ENCODE measurements at places on chromosomes 11 and 22. TPM values are rescaled to one million over a fixed set of nuclear protein-coding genes. Genes with fewer than 3 reads are reported as not detected.

The ALKBH3 gene
- 29.0 TPM for total RNA-seq

The MS4A12 gene
- not detected for total RNA-seq

The AIFM3 gene
- 2.2 TPM for total RNA-seq

- DNase-seq: no peak
- no peak overlapping the region for H3K27ac ChIP-seq
- H3K4me1 ChIP-seq: peaks cover 7% of the 10 kb centered on the region
Observed at GRCh38 chr11:63833048-63833447, 5.9 kb upstream of the MARK2 start.

- no peaks in the 10 kb centered on the region for H3K36me3 ChIP-seq
- no peak overlapping the region for H3K4me3 ChIP-seq
- DNase-seq: no peak
- no peaks in the 10 kb centered on the region for H3K4me1 ChIP-seq
- H3K27me3 ChIP-seq: no peaks in the 10 kb centered on the region
- no peak overlapping the region for H3K27ac ChIP-seq
Observed at GRCh38 chr11:103699216-103699615, 337.2 kb upstream of the DDI1 start.

DNA sequence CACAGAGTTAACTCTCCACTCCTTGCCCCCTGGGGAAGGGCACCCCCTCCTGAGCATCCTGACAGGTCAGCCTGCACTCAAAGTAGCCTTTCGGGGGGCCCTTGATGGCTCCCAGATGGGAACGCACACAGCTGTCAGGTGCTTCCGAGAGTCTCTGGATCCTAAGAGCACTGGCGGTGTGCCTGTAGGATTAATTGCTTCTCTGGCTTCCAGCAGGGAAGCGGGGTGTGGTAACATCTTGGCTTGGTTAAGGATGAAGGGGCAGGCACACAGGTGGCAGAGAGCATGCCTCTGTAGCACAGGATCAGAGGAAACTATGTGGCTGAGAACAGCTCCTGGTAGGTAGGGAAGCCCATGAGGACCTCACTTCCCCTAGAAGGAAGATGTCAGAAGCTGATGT, 199.8 kb downstream of the MIAT start:
- no peaks in the 10 kb centered on the region for H3K4me1 ChIP-seq
- no peaks in the 10 kb centered on the region for H3K27me3 ChIP-seq
- no peak for DNase-seq
- H3K36me3 ChIP-seq: no peaks in the 10 kb centered on the region
- no peak overlapping the region for H3K27ac ChIP-seq
- no peak overlapping the region for H3K4me3 ChIP-seq

DNA sequence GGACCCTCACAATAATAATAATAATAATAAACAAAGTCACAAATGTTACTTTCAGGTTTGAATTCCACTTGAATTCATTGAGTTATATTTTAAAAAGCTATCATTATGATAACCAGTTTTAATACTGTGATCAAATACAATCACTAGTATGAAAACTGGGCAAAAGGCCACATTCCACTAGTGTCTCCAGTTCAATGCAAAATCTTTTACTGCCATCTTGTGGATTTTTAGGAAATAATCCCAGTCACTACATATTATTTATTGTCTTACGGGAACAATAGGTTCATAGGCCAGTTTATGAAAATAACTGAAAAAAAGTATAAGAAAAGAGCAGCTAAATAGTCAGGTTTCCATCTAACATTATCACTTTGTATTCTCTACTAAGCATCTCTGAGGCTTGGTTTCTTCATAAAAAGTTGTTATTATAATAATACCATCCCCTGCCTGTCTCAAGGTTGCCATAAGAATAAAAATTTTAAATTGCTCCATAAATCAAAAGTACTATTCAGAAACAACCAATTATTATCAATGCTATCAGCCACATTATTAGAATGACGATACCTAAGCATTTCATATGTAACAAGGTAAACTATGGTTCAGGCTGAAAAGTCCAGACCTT, 533.9 kb upstream of the CCDC90B start:
- no peak overlapping the region for H3K27ac ChIP-seq
- H3K36me3 ChIP-seq: no peaks in the 10 kb centered on the region
- DNase-seq: no peak

DNA sequence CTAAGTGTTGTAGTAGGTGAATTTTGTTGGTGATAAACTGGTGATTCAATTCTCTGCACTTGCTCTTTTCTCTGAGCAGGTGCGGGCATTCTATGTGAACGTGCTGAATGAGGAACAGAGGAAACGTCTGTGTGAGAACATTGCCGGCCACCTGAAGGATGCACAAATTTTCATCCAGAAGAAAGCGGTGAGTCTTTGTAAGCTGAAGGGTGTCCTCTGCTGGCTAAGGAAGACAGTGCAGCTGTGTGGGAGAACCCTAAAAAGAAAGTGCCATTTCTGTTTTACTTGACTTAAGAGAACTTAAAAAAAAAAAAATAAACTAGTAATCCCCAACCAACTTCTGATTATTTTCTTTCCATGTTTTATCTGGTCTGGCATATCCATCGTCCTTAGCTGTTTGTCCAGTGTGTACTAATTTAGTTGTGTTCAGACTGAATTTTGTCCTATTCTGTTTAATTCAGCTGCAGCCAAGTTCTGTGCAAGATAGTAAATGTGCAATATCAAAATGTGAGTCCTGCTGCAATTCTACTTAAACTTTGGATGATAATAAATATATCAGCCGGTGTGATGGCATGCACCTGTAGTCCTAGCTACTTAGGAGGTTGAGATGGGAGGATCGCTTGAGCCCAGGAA, 29.6 kb downstream of the CAT start:
- DNase-seq: no peak
- H3K27ac ChIP-seq: no peak overlapping the region
- H3K4me3 ChIP-seq: no peak overlapping the region
- H3K4me1 ChIP-seq: no peaks in the 10 kb centered on the region
- H3K27me3 ChIP-seq: no peaks in the 10 kb centered on the region
- H3K36me3 ChIP-seq: peaks cover 19% of the 10 kb centered on the region

GRCh38 chr11:2190657-2191471, 19.2 kb upstream of the TH start:
- H3K4me1 ChIP-seq: no peaks in the 10 kb centered on the region

GRCh38 chr22:47014636-47015345, 252.3 kb downstream of the TBC1D22A start:
- no peaks in the 10 kb centered on the region for H3K27me3 ChIP-seq
- no peak overlapping the region for H3K27ac ChIP-seq
- DNase-seq: no peak
- no peak overlapping the region for H3K4me3 ChIP-seq

GRCh38 chr11:92595052-92595451, 370.4 kb downstream of the FAT3 start:
- H3K27ac ChIP-seq: no peak overlapping the region
- no peak overlapping the region for H3K4me3 ChIP-seq
- no peaks in the 10 kb centered on the region for H3K36me3 ChIP-seq
- no peaks in the 10 kb centered on the region for H3K27me3 ChIP-seq

Data from breast epithelium (tissue), 4 donors.